Smooth muscle cell of the coronary artery (primary cell): ENCODE measurements at places on chromosomes 7 and 10. TPM values are rescaled to one million over a fixed set of nuclear protein-coding genes. Genes with fewer than 3 reads are reported as not detected.

GJD4 gene
- not detected in 2 replicates for total RNA-seq

CLDN3 gene
- total RNA-seq = not detected in 2 replicates

ADCY1 gene
- 0.08 and 2.3 TPM in 2 replicates for total RNA-seq

CYP3A7 gene
- 0.23 TPM in 1 of 2 replicates, not detected in the other for total RNA-seq

CALML3 gene
- not detected in 2 replicates for total RNA-seq

NUTM2E gene
- total RNA-seq = under 0.01 TPM in 1 of 2 replicates, not detected in the other

DRGX gene
- not detected in 2 replicates for total RNA-seq

CALCR gene
- total RNA-seq = not detected in 2 replicates

EXOC6 gene
- total RNA-seq = 1.9 and 20.1 TPM in 2 replicates

SLC13A1 gene
- not detected in 2 replicates for total RNA-seq
